ENCODE measurements at places on chromosomes 12 and 14.

DNA sequence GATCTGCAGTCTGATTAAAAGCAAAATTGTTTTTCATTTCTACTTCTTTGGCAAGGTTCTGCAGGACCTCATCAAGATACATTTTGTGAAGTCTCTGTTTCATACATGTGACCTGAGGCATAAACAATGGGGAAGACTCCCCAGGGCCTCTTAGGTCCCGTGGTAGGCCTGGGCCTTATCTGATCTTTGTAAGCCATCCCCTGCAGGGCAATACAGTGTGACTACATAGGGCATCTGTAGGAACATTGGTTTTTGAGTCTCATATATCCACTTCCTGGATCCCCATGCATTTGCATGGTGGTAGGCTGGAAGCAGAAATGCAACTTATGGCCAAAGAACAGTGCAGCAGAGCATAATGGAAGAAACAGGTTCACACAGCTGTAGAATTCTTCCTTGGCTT, 6.0 kb downstream of the FAR2 start:
- DNase-seq, result no peak

DNA sequence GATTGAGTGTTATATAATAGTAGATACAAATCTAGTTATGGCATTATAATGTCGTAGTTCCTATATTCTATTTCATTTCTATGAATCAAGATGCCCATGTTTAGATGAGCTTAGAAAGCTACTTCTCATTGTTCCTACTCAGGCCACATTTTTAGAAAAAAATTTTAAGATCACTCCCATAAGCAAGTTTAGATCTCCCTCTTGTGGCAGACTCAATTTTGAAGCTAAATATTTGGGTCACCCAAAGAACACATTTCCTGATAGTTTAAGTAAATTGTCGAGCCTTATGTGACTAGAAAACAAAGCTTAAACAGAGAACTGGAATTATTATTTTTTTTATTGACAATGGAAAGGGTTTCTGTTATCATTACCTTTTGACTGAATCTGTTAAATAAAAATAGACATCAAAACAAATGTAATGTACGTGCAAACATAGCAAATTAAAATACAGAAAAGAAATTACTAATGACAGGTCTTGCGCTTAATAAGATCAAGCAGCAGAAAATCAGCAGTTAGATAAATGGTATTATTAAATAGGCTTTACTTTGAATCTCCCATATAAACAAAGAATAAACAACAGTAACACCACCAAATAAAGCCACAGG, 180.2 kb downstream of the ACSS3 start:
- DNase-seq, result no peak

DNA sequence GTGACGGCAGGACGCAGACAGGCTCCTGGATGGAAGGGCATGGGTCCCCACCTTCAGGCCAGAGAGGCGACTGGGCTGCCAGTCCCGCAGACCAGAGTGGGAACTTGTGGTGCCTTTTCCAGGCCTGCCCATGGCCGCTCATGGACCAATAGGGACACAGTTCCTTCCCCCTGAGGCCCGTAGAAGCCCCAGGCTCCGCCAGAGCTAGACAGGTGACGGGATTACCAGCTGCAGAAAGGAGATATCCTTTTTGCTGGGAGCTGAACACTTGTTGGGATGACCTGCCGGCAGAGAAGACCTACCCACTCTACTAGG, 73.6 kb upstream of the RASSF8 start:
- no peak for DNase-seq

- no peak for DNase-seq
Observed at GRCh38 chr14:37369425-37369824, 171.7 kb downstream of the MIPOL1 start.

- DNase-seq, result no peak
Observed at GRCh38 chr14:100294963-100295330, 11.3 kb downstream of the SLC25A29 start.

DNA sequence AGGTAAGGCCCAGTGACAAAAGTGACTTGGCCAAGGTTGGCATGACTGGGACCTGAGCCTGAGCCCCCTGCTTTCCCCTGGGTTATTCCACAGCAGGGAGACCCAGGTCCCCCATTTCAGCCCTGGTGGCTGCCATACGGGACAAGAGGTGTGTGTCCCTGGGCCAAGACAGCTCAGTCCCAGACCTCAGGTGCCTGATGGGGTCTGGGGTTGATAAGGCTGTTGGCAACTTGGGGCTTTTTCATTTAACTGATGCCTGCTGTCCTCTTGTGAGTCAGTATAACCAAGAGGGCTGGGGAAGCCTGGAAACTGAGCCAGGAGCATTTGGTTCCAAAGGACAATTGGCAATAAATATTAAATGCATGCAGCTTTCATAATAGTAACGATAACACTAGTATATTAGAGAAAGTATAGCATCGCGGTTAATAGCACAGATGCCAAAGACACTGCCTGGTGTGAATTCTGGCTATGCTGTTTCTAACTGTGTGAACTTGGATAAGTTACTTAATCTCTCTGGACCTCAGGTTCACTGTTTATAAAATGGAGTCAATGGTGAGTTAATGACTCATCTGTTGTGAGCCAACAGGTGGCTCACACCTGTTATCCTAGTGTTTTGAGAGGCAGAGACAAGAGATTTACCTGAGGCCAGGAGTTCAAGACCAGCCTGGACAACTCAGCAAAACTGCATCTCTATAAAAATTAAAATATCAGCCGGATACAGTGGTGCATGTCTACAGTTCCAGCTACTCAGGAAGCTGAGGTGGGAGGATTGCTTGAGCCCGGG, 898 bp downstream of the SDSL start:
- no peak for DNase-seq

- DNase-seq, result no peak
Observed at GRCh38 chr14:46432516-46432915, 219.1 kb downstream of the RPL10L start.

DNA sequence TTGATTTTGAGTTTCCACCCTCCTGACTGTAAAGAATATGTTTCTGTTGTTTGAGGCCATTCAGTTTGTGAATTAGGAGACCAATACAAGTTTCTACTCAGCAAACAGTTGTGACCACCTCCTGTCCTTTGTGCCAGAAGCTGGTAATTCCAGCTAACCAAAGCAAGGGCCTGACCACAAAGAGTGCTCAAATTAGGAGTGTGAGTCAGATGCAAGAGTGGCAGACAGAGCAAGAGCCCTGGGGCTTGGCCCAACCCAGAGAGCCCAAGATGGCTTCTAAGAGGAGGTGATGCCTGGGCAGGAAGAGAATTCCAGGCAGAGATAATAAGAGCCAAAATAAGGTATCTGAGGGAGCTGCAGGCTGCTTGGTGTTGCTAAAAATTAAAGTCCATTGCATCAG, 77.7 kb upstream of the C14orf132 start:
- DNase-seq, result no peak

Data from effector memory CD8-positive, alpha-beta T cell (primary cell).